ENCODE measurements at places on chromosomes 2 and 18.
A peak's percentile ranks its signal among the peaks of the same experiment; 100 is the strongest.

- DNase-seq: no peak
Observed at GRCh38 chr2:2633017-2633416, 301.9 kb upstream of the MYT1L start.

- DNase-seq: no peak
Observed at GRCh38 chr2:105784589-105784988, 39.9 kb downstream of the NCK2 start.

GRCh38 chr18:5604778-5605177, 61.0 kb upstream of the EPB41L3 start:
- no peak for DNase-seq

GRCh38 chr2:35503738-35504199, 851.8 kb upstream of the CRIM1 start:
- no peak for DNase-seq

DNA sequence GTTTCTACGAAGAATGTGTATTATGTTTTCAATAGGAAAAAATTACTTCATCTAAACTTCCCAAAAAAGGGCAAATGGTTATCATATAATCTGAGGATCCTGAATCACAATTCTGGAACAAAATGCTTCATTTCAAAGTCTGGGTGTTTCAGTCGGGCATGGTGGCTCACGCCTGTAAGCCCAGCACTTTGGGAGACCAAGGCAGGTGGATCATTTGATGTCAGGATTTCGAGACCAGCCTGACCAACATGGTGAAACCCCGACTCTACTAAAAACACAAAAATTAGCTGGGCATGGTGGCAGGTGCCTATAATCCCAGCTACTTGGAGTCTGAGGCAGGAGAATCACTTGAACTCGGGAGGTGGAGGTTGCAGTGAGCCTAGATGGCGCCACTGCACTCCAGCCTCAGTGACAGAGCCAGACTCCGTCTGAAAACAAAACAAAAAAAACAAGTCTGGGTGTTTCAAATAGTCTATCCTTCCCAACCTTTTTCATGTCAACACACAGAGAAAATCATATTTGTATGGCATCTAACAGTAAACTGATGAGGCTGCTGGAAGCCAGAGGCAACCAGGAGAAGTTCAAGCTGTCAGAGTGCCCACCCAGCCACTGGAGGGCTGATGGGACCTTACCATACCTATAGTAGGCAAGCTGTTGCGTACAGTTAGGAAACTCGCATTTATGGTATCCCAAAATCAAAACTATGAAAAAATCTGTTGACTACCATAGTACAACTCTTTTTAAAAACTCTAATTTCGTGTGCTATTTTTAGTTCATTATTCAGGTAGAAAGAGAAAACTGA, 14.6 kb downstream of the NBAS start:
- DNase-seq: no peak

- no peak for DNase-seq
Observed at GRCh38 chr2:234415706-234416105, 81.2 kb downstream of the ARL4C start.

- DNase-seq: no peak
Observed at GRCh38 chr18:75087119-75088020, 121.6 kb downstream of the PTGR3 start.

- no peak for DNase-seq
Observed at GRCh38 chr18:48962252-48962993, 11.7 kb upstream of the SMAD7 start.

GRCh38 chr2:237447496-237447895, 33.5 kb upstream of the COL6A3 start:
- no peak for DNase-seq

DNA sequence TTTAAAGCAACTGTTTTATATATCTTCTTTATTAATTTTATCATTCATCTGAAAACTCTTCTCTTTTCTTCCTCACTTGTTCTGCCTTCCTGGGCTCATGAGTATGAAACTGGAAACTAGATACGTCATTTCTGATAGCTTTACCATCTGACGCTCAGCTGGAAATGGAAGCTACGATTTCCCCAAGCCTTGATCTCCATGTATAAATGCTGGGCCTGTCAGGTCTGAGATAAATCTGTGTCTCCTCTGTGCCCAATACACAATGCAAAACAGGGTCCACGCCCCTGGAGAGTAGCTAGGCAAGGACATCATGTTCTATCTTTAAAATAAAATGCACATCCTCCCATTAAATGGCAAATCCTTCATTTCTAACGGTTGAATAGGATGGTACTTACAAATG, 238.4 kb downstream of the AFF3 start:
- DNase-seq: no peak

GRCh38 chr2:109438773-109439389, 174.9 kb downstream of the SEPTIN10 start:
- DNase-seq: peak; percentile 44

DNA sequence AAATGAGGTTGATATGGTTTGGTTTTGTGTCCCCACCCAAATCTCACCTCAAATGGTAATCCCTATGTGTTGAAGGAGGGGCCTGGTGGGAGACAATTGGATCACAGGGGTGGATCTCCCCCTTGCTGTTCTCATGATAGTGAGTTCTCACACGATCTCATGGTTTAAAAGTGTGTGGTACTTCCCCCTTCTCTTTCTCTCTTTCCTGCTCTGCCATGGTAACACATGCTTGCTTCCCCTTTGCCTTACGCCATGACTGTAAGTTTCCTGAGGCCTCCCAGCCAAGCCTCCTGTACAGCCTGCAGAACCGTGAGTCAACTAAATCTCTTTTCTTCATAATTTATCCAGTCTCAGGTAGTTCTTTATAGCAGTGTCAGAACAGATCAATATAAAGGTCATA, 24.7 kb upstream of the FAM124B start:
- no peak for DNase-seq

GRCh38 chr2:44291281-44292248, 16.3 kb downstream of the SLC3A1 start:
- peak; percentile 69 for DNase-seq

DNA sequence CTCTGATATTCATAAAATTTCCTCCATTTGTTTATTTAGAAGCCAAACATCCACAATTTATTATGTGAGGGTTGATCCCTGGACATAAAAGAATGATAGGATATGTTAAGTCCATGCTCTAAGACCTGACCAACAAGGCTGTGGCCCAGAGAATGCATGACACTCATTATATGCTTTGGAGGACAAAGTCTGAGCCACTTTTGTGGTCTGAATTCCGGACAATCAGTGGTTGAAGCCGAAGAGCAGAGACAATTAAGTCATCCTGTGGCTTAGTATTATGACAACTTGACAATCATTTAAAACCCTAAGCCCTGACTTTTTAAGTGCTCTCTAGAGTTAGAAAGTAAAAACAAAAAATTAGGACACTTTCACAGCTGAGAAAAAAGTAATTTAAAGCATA, 483.3 kb downstream of the PLCL1 start:
- DNase-seq: no peak

DNA sequence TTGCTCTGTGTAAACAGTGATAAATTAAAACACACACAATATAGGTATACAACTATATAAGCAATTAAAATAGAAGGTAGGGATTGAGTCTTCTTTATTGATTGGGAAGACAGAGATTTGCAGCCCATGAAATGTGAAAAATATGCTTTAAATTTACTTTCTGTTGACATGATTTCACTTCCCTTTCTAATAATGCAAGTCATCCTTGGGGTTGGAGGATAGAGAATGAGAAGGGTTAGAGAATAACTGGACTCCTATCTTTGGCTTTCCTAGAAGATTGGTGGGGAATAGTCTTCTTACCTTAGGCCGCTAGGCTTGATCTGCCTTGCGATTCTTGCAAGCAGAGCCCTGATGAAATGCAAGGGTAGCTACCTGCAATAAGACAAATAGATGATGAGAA, 339.8 kb downstream of the NYAP2 start:
- DNase-seq: no peak

- no peak for DNase-seq
Observed at GRCh38 chr2:12173943-12174340, 427.5 kb downstream of the LPIN1 start.

DNA sequence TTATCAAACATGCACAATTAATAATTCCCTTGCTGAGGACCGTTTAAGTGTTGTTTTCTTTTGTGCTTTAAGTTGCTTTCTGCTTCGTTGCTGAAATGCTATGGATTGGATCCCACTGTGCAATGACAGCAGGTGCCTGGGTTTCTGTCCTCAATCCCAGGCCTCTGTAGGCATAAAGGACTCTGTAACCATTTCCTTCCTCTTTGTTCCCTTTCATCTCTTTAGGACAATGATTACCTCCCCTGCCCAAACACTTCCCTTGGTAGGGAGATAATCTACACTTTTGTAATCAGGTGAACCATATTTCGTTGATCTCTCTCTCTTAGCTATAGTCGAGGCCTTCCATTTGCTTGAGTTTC, 58.6 kb upstream of the LYPD6B start:
- no peak for DNase-seq

DNA sequence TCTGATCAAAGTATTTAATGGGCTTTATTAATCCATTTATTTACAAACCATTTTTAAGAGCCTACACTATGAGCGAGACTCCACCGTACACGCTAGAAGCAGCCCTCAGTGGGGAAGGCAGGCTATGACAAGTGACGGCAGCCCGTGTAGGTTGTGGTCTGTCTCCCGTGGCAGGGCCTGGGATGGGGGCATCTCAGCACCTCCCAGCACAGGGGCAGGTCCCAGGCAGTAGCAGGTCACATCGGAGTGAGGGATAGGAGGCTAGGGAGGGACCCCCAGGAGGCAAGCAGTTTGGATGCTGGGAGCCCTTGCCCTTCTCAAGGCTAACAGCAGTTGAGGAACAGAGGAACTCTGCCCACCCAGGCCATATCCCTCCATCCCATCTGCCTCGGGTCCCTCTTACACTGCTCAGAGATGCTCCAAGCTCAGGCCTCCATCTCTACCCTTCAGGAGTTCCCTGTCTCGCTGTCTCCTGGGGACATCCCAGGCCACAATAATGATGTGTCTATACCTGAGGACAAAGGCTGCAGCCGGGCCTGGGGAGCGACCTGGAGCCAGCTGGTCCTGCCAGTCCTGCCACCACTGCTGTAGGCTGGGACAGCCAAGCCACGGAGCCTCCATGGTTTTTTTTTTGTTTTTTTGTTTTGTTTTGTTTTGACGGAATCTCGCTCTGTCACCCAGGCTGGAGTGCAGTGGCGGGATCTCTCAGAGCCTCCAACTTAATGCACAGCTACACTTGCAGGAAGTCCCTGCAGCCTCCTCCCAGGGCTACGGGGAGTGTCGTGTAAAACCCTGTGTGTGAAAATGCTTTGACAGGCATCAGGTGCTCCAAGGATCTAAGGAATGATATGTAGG, 92.0 kb downstream of the NDUFA10 start:
- DNase-seq: no peak

DNA sequence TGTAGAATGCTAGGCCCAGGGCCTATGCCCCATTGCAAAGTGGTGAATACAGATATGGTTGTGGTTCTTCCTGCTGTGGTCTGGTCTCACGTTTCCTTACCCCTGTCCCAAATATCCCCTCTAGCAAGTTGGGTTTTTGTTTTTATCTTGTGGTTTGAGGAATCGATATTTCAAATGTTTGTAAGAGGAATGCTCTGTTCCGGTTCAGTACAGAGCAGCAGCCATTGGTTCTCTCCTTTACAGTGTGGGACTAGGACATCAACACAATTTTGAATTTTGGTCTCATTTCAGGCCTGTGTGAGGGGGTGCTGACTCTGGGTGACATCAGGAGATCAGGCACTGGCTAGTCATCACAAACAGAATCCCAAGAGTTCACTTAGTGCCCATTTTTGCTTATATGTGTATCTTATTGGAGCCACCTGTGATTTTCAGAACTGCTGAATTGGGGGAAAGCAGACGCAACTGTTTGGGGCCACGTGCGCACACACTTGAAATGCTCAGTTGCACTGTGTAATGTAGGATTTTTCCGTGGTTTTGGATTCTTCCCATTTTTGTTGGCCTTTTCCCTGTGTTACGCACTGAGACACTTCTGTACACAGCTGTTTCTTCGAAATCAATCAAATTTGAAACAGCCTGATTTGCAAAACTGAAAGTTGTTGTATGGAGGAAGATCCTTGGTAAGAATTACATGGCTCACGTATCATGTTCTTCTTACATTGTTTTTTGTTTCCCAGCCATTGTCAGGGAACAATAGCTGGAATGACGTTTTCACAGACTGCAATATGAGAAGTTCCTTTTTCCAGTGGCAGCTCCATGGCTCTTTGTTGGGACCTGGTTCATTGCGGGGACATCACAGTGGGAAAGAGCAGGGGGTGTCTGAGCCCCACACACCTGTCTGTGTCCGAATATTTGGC, 8.6 kb downstream of the SH3BP4 start:
- no peak for DNase-seq

GRCh38 chr2:107932488-107932887, 53.8 kb upstream of the SLC5A7 start:
- no peak for DNase-seq

GRCh38 chr2:37653805-37654378, 17.6 kb downstream of the CDC42EP3 start:
- no peak for DNase-seq

DNA sequence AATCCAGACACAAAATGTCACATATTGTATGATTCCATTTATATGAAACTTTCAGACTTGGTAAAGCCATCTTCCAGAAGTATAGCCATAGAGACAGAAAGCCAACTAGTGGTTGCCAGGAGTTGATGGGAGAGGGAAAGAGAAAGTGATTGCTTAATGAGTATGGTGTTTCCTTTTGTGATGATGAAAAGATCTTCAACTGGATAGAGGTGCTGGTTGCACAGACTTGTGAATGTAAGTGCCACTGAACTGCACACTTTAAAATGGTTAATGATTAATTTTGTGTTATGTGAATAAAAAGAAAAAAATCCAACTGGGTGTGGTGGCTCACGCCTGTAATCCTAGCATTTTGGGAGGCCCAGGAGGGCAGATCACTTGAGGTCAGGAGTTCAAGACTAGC, 135.3 kb upstream of the SLC1A4 start:
- DNase-seq: no peak

DNA sequence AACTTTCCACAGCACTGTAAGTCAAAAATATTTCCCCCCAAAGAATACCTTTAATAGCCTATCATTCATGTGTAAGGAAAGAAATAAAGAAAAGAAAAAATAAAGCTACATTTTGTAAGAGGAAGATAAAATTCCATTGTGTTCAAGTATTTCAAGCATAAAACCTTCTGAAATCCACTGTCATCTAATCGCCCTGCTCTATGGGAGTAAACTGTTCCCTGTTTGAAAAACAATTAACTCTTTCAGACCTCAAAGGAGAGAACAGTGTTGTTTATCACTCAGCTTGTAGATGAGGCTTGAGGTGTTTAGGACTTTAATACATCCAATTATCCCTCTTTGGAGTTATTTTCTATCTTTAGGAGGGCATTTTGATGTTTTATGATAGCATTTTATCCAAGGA, 112.2 kb upstream of the REG3G start:
- DNase-seq: no peak

DNA sequence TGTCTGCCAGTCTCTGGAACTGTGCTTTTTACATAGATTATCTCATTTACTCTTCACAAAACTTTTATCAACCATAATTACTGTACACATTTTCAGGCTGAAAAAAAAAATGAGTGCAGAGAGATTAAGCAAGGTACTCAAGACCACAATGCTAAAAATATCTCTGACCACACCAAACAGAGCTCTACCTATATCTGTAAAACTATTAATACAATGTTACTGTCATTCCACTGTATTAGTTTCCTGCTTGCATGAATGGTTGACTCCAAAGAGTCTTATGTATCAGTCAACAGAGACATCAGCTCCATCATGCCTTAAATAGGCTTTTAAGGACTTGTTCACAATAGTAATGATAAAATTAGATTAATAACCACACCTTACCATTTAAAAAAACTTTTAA, 134.7 kb upstream of the CCDC150 start:
- no peak for DNase-seq

GRCh38 chr2:234587341-234588053, 90.6 kb upstream of the ARL4C start:
- DNase-seq: no peak

GRCh38 chr2:43417300-43417699, 178.5 kb downstream of the THADA start:
- DNase-seq: no peak

GRCh38 chr2:237456200-237456843, 30.7 kb upstream of the MLPH start:
- no peak for DNase-seq
